ENCODE measurements at places on chromosomes 4 and X.

- DNase-seq = no peak
These were observed 22.0 kb downstream of the NBDY start for GRCh38 chrX:56751071-56751470.

GRCh38 chr4:174210952-174211490, 72.4 kb downstream of the FBXO8 start:
- no peak for DNase-seq

- no peak for DNase-seq
These were observed 446 bp upstream of the FAM50A start for GRCh38 chrX:154443479-154443910.

GRCh38 chr4:155612074-155612473, 54.6 kb upstream of the GUCY1A1 start:
- DNase-seq = no peak

GRCh38 chr4:155271557-155271956, 63.1 kb downstream of the NPY2R start:
- DNase-seq = no peak

DNA sequence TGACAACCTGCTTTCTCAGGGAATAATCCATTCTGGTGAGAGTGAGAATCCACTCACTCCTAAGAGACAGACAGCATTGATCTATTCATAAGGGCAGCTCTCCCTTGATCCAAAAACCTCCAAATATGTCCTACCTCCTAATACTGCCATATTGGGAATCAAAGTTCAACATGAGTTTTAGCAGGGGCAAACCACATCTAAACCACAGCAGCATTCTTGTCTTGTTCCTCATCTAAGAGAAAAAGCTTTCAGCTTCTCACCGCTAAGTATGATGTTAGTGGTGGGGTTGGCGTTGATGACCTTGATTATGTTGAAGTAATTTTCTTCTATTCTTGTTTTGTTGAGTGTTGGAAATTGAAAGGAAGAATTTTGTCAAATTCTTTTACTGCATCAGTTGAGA, 69.6 kb downstream of the SERTM2 start:
- no peak for DNase-seq

GRCh38 chrX:16511796-16512776, 137.9 kb upstream of the S100G start:
- peak; percentile 36 for DNase-seq

GRCh38 chr4:41814565-41814964, 66.0 kb upstream of the PHOX2B start:
- DNase-seq = peak; percentile 15

DNA sequence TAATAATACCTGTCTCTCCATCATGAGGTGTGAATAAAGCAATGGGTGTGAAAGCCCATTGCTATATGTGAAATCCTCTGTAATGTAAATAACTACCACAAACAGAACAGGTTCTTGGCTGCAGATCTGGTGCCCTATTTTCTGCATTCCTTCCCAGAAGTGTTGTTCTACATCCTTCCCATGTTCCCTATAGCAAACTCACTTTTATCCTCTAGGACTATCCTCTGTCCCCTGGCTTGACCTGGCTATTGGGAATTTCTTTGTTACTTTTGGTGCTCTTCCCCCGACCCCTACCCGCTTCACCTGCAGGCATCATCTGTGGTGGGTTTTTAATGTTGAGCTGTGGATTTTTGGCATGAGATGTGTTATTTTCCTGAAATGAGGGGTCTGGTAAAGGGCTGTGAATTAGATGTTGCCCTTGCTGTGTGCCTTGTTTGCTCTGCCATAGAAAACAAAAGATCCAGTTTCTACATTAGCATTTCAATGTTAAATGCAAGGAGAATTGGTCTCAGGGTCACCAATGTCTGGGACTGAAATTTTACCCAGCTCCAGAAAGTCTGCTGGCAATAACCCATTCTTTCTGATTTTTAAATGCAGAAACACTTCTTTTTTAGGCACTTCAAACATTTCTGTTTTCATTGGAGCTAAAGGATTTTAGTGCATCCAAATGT, 13.6 kb upstream of the FREM3 start:
- DNase-seq = no peak

DNA sequence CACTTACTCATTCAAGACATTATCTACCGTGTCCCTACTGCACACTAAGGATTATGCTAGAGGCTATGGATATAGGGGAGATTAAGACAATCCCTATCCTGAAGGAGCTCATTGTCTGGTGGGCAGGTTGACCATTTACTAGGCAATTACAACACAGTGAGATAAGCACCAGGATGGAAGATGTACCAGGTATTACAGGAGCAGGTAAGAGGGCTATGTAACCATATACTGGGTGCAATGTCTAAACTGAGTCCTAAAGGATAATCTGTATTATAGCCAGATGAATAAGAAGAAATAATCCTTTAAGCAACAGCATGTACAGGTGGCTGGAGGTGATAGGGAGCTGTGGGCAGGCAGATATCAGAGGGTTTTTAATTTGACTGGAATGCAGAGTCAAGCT, 113.3 kb upstream of the TBC1D9 start:
- DNase-seq = no peak

- no peak for DNase-seq
These were observed 205.7 kb downstream of the CAMK2D start for GRCh38 chr4:113555868-113556267.

DNA sequence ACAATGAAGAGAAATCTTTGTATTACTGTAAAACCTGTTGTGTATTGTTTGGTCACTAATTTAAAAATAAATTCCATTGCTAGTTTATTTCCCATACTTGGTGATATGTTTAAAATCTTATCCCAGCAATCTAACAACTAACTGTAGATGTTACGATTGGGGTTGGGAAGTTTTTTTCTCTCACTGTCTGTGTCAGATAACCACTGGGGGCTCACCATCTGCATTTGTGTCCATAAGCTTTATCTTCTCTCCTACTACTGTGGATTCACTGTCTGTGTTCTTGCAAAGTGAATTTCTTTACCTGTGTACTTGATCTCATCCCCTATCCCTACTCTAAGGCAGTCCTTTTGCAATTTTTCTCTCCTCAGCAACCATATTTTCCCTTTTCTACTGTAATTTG, 81.3 kb downstream of the STIM2 start:
- DNase-seq = no peak

GRCh38 chr4:85029453-85029852, 63.0 kb upstream of the WDFY3 start:
- no peak for DNase-seq

DNA sequence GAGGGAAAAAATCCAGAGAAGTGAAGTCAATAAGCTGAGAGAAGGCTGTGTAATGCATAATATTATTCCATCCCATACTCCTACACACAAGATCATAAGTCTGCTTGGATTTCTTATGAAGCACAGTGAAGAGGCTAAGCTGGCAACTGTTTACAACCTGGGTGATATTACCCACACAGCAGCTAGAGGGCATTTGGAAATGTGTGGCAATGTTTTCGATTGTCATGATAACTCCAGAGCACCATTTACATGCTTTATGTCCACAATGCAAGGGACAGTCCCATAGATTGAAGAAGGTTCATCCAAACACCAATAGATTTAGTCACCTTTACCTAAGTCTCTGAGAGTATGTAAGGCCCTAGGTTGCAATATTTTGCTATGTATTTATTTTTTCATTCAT, 412.2 kb downstream of the PPP3CA start:
- DNase-seq = peak; percentile 12

DNA sequence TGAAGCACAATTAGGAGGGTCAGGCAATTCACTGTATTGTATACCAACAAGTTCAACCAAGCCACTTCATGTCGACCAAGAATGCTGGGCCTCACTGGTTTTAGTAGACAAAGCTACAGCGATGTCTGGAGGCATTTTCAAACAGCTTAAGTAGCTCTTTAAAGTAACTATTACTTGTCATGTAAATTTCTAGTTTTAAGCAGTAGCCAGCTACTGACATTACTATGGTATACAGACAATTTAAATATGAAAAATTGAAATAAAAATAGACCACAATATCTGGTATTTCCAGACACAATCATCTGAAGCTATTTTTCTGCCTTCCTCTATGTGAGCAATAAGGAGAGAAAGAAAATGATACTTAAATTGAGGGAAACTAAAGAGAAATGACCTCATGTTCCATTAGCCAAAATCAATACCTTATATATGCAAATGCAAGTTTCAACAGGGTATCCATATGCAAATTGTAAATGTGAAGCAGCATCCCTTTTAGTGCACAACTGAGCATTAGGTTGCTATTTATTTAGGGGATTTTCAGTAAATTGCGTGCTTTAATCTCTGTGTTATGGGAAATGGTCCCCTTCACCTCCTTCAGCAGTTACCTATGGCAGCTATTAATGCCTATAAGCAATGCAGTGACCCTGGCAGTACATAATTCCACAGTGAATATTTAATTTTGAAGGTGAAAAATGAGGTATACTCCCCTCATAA, 119.5 kb downstream of the GPC3 start:
- DNase-seq = no peak

DNA sequence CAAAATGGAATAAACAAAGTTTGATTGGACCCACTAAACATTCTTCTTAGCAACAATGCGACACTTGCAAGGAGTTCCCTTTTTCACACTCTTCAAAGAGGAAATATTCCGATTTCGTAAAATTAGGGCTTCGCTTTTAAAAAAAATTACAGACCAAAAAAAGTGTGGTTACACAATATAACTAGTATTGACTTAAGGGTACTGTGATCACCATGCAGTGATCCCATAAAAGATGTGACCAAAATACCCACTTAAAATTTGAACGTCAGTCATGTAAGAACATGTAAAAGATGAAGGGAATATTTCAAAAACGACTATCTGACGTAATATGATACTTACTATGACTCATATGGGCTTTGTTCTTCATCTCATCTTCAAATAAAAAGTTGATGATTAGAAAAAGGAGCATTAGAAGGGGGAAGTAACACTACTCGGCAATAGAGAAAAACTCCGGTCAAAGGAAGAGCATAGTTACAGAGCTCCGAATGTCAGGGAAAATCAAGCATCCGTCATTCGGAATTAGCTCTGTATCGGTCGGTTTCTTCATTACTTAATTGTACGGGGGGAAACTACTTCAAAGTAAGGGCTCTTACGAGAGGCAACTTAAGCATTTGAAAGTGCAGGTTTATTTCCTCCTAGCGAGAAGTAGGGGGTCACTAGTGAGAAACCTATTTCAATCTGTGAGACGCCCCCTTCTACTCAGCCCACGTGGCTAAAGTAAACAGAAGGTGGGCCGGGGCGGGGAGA, 1.3 kb upstream of the TET2 start:
- DNase-seq = no peak

- DNase-seq = peak; percentile 61
These were observed 9.5 kb downstream of the RBPJ start for GRCh38 chr4:26330186-26330787.

DNA sequence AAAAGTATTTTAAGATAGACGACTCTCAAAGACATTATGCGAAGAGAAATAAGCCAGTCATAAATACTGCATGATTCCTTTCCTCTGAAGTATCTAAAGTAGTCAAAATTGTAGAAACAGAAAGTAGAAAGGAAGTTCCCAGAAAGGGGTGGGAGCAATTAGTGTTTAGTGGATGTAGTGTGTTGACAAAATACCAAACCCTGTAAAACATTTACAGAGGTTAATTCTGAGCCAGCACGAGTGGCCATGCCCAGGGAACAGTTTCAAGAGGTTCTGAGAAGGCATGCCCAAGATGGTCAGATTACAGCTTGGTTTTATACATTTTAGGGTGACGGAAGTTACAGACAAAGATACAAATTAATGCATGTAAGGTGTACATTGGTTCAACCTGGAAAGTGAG, 34.4 kb upstream of the SLC25A4 start:
- DNase-seq = no peak

DNA sequence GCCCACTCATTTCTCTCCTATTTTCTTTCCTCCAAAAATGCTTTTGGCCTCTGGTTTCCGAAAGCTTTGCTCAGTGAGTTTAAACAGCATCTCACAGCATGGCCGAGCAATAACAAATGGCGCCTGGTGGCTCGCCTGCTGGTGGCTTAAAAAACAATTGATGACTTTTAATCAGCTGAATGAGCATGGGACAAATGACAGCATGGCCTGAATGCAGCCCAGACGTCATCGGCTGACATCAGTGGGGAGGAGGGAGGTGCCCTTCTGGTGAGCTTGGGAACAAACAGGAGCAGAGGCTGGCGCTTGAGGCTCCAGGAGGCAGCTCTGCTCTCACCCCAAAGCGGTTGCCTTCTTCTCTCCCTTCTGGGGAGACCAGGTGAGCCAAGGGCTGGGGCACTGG, 286.4 kb downstream of the BCOR start:
- DNase-seq = no peak

DNA sequence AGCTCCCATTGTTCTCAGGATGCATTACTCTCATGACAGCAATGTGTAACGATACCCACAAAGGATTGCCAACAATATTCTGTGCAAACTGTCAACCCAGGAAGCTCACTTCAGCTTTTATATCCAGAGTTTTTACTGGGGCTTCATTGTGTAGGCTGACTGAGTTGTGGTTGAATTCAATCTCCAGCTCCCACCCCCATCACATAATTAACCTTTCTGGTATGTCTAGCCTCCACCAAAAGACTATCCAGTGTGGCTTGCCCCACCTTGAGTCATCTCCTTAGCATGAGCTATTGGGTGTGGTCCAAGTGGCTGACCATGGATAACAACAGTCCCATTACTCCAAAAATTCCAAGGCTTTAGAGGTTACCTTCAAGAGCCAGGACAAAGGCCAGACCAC, 17.7 kb upstream of the TAB3 start:
- peak; percentile 54 for DNase-seq

GRCh38 chr4:168924667-168925066, 85.4 kb downstream of the CBR4 start:
- DNase-seq = no peak

GRCh38 chr4:81648576-81649275, 177.0 kb upstream of the RASGEF1B start:
- no peak for DNase-seq

DNA sequence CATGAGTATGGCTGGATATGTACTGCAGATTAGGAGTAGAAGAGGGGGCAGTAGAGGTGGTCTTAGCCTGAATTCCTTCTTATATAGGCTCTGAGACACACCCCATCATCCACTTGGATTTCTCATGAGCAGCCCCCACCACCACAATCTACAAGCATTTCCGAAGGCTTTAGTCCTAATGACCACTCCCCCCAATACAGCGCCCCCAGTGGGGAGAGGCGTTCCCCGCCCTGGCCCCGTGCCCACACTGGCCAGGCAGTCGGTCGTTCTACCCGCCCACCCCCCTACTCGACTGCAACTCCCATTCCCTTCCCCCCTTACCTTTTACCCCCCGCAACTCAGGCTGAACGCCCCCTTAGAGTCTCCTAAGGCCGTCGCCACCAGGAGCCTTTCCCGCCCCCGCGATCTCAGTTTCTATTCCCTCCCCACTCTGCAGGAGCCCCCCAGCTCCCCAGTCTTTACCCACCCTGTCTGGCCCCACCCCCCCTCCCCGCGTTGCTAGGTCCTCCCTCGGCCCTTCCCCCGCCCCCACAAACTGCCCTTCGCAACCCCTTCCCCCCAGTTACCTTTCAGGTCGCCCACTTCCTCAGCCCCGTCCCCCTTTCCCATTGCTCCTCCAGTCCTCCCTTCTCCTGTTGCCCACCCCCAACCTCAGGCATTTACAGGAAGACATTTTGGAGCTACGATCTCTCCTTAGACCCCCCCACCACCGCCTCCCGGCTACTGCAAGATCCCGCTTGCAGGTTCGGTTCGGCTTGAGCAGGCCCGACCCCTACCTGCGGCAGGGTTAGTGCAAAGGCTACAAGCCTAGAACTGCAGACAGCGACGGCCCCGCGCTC, 468 bp downstream of the ZMYM3 start:
- DNase-seq = peak; percentile 55

GRCh38 chrX:49000636-49001035, 1.4 kb downstream of the GRIPAP1 start:
- DNase-seq = no peak

- no peak for DNase-seq
These were observed 28.4 kb downstream of the PROM1 start for GRCh38 chr4:16055471-16055870.
